ENCODE measurements at places on chromosomes 3 and 15. TPM values are rescaled to one million over a fixed set of nuclear protein-coding genes. Genes with fewer than 3 reads are reported as not detected.

Gene SH3GL3
- total RNA-seq, result not detected

Gene DISP2
- total RNA-seq, result under 0.01 TPM

Gene SOX14
- total RNA-seq, result not detected

Gene TTLL13
- 0.38 TPM for total RNA-seq

Gene ZPLD1
- total RNA-seq, result not detected

Gene GOLGA8S
- not detected for total RNA-seq

Gene CCRL2
- total RNA-seq, result 5.6 TPM

Gene ARGFX
- not detected for total RNA-seq

Gene ZNF280D
- 52.0 TPM for total RNA-seq

Gene RBP2
- not detected for total RNA-seq

Gene CYFIP1
- total RNA-seq, result 102 TPM

Gene CHRM5
- total RNA-seq, result not detected

Gene LRTM1
- total RNA-seq, result not detected

Gene TTC21A
- total RNA-seq, result 3.6 TPM

Gene GATM
- total RNA-seq, result 0.65 TPM

Gene CDC25A
- total RNA-seq, result 20.9 TPM

Gene POC1A
- total RNA-seq, result 6.4 TPM
